ENCODE measurements at places on chromosomes 3 and 15.

DNA sequence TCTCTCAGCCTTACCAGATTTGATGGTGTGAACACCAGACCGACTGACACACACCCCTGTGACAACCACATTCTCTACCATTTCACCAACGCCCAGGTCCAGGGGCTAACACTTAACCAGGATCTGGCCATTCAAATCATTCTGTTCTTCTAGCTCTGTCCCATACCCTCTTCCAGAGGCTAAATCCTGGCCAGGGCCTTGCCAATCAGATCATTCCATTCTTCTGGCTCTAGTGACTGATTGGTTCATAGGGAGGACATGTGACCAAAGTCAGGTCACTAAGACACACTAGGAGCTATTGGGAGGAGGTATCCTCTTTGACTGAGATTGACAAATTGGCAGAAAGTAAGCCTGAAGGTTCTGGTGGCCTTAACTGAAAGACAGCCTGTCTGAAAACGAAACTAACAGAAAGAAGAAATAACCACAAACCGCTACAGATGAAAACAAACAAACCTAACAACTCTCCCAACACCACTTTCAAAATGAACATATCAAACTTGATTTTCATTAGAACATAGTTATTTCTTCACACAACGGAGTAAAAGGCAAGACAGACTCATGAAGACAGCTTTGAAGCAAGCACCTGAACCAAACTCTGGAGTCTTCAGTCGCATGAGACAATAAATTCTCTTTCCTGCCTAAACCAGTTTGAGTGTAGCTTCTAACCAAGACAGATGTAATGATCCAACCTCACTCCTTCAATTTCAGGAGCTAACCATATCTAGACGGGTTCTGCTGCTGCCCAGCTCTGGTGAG is 68.5 kb downstream of the TRANK1 start:
- DNase-seq, result peak; percentile 28

DNA sequence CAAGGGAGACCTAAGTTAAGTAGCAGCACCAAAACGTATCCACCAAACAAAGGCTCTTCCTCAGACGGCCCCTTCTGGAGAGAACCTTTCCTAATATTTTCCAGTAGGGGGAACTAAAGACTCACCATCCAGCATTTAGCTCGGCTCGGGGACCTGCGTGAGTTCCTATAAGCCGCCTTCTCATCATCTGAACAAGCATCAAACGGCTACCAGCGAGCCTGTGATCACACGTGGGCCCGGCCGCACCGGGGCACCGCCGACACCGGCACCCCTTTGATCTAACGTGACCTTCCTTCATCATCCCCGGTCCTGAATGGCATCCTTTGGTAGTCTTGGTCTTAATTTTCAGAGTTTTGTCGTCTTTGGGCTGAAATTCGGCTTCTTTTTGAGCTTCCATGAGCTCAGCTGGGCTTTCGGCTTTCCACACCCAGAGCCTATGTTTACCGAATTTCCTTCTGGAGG is 1.4 kb upstream of the ROBO2 start:
- DNase-seq, result peak; percentile 1

GRCh38 chr3:30075514-30075913 is 530.9 kb upstream of the TGFBR2 start:
- DNase-seq, result no peak

DNA sequence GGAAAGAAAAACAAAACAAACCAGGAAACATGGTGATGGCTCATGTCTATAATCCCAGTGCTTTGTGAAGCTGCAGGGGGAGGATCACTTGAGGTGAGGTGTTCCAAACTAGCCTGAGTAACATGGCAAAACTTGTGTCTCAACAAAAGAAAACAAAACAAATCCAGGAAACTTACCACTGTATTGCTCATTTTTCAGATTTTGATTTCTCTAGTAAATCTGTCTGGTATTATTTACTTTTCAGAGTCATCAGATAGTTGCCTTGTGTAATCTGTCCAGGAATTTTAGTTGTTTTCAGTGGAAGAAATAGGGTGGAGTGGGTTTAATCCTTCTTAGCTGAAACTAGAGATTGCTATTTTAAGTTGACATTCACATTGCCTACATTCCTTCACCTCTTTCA is 91.8 kb upstream of the ALCAM start:
- DNase-seq, result no peak

DNA sequence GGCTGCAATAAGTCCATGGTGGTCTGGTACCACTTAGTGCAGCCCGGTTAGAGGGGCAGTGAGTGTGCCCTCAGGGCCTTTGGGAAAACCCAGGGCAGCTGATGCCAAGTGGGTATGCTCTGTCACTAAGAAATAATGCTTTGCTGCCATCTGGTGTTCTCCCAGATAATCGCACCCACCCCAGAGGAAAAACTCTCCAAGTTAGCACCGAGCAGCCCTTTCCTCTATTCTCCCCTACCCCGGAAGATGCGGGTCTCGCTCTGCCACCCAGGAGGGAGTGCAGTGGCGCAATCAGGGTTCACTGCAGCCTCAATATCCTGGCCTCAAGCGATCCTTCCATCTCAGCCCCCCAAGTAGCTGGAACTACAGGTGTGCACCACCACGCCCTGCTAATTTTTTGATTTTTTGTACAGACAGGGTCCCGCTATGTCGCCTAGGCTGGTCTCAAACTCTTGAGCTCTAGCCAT is 21.3 kb upstream of the DAPK2 start:
- DNase-seq, result peak; percentile 53

GRCh38 chr15:63815796-63816533 is 17.8 kb downstream of the HERC1 start:
- DNase-seq, result no peak

DNA sequence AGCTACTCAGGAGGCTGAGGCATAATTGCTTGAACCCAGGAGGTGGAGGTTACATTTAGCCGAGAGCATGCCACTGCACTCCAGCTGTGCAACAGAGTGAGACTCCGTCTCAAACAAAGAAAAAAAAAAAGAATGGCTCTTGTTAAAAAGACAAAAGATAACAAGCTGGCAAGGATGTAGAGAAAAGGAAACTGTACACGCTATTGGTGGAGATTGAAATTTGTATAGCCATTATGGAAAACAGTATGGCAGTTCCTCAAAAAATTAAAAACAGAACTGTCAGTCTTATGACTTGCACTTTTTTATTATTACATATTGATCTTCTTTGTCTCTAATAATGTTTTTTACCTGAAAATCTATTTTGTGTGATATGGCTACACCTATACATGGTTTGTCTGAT is 41.9 kb downstream of the MEX3B start:
- DNase-seq, result no peak

DNA sequence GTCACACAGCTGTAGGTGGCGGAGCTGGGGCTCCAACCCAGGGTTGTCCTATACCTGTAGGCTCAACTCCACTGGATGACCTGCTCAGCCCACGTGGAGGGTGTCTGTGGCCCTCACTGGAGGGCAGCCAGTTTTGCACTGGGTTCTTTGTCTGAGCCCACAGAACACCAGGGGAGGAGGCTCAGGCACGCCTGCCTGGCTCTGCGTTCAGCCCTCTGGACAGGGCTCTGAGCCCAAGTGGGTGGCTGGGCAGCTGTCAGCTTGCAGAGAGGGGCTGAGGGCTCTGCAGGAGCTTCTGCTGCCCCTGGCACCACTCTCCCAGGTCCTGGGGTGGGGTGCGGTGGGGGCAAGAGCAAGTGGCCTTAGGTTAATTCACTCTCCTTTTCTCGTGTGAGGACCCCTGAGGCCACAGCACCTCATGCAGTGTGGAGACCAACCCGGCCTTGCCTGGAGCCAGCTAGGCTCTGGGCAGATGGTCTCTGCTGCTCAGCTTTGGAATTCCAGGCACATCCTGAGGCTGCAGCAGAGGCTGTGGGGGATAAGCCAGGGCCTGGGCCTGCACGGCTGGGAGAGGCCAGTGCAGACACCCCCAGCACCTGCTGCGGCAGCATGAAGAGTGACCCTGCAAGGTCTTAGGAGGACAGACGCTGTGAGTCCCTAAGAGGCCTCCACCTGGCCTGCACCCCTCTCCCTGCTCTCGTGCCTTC is 23.5 kb downstream of the DUSP7 start:
- no peak for DNase-seq

DNA sequence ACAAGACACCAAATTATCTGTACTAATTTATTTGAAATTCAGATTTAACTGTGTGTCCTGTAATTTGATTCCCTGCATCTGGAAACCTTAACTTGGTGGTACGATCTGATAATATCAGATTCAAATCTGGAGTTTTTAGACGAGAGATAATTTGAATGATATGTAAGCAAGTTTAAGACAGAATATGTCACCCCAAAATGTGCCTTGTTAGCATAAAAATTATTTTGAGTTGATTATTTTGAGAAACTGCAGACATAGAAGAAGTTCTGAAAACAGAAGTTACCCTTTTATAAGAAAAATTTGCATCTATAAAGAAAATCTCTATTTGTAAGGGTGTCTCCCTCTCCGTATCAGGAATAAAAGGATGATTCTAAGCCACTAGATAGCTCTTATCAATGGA is 1202.8 kb downstream of the ROBO2 start:
- no peak for DNase-seq

DNA sequence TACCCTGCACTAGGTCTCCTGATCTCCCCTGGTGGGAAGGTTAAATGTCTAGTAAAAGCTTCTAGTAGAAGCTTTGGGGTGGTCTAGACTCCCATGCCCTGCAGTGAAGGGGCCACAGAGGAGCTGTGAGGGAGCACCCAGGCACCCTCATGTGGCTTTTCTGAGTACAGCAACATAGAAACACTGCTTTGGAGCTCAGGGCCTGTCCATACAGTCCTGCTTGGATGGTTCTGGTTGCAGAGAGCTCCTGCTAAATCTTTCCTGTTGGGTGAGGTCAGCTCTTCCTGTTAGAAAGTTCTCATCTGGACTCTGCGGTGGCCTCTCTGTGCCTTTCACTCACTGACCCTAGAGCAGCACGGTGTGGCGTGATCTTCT is 47.8 kb downstream of the GPD1L start:
- DNase-seq, result no peak

DNA sequence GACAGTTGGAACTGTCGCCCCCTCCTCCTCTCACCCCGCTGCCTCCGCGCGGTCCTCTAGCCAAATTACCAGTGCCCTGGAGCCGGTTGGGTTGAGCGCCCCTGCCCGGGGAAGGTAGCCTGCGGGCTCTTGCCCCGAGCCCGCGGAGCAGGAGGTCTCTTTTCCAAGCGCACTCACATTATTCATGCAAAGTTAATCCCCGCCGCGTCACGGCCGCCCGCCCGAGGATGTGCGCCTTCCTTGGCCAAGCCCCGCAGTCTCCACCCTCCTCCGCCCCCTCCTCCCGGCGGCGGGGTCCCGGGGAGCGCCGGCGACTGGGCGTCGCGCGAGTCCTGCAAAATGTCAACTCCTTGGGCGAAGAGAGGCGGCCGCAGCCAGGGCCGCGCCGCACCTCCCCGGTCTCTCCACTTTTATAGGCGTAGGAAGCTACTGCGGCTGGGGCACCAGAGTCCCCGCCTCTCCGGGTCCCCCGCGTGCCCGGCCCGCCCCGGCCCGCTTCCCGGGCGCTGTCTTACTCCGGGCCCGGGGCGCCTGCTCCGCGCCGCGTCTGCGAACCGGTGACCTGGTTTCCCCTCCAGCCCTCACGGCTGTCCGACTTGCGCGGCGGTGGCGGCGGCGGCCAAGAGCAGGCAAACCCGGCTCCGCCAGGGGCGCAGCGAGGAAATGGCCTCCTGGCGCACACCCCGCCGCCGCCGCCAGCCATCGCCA is at the start of gene THRB:
Gene THRB (minus strand): TSS at position 233 of the 708 bp plus-strand sequence.
- peak; percentile 67 for DNase-seq
